ENCODE measurements at places on chromosomes 1 and 21.

DNA sequence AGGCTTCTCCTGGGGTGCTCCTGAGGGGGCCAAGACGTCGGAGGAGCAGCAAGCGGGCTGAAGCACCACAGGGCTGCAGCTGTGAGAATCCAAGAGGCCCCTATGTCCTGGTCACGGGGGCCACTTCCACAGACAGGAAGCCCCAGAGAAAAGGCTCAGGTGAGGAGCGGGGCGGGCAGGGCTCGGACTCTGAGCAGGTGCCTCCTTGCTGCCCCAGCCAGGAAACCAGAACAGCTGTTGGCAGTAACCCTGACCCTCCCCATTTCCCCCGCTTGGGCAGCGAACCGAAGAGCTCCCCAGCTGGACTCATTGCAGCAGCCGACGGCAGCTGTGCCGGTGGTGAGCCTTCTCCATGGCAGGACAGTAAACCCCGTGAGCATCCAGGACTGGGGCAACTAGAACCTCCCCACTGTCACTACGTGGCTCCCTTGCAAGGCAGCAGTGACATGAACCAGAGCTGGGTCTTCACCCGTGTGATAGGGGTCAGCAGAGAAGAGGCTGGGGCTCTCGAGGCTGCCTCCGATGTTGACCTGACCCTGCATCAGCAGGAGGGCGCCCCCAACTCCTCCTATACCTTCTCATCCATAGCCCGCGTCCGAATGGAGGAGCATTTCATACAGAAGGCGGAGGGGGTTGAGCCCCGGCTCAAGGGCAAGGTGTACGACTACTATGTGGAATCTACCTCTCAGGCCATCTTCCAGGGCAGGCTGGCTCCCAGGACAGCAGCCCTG, 625 bp downstream of the KLHDC7A start:
- DNase-seq, result no peak

DNA sequence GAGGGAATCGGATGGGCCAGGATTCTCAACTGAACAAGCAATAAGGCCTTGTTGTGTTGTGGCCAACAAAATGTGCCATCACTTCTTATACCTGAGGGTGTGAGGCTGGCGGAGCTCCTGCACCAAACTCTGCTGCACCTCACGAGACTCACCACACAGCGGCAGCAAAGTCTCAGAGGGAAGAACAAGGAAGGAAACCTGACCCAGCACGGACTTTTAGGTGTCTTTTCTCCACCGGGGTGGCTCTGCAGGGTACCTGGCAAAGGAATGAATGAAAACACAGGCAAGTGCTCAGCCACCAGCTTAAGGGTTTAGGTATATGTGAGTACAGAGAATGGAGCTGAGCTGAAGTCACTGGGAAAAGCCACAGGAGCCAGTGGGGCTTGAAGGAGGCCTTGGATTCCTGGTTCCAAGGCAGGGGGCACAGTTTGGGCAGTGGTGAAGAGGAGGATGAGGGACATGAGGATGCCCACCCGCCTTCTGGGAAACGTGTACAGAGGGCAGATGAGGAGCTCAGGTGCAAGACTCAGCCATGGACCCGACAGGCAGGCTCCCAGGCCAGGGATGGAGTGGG, 31.1 kb upstream of the HSD3B1 start:
- DNase-seq, result peak; percentile 69

DNA sequence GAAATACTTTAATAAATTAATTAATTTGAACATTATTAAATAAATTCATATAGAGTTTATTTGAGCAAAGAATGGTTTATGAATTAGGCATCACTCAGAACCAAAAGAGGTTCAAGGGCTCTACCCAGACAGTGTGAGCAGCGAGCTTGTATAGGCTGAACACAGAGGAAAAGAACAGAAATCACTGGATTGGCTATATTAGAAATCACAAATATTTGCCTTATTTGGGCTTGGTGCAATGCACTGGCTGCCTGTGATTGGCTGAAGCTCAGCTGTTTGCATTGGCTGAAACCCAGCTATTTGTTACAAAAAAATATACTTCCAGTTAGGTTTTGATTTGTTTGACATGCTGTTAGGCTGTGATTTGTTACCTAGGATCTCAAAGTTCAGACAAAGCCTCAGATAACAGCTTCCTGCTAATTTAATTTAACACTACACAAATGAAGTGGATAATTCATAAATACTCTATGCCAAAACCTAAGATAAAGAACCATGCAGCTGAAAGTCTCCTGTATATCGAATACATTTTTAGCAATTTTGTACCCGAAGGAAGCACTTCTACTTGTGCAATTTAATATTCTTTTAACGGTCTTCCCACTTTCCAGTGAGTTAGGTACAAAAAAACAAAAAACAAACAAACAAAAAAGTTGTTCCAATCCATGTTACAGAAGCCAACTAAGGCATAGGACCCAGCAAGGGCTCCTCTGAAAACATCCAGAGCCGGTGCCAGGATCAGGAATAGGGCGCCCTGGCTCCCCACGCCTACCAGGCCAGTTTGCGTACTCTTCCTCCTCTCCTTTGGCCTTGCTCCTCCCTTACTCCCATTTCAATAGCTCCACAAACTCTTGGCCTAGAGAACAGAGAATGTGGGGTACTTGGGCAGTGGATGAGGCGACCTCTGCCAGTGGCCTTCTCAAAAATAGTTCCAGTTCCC, 179.1 kb downstream of the DUSP10 start:
- no peak for DNase-seq

DNA sequence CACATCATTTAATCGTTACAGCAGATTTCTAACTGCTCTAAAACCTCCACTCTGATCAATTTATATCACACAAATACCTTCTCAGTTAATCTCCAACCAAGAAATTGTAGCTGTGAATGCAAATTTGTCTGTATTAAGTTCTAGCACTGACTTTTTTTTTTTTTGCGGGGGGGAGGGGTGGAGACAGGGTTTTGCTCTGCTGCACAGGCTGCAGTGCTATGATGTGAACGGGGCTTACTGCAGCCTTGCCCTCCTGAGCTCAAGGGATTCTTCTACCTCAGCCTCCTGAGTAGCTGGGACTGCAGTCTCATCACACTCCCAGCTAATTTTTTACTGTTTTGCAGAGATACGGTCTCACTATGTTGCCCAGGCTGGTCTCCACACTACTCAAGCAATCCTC, 163.6 kb downstream of the RERE start:
- DNase-seq, result no peak

- DNase-seq, result no peak
Measured at GRCh38 chr21:34599534-34600101, 15.3 kb downstream of the RCAN1 start.

DNA sequence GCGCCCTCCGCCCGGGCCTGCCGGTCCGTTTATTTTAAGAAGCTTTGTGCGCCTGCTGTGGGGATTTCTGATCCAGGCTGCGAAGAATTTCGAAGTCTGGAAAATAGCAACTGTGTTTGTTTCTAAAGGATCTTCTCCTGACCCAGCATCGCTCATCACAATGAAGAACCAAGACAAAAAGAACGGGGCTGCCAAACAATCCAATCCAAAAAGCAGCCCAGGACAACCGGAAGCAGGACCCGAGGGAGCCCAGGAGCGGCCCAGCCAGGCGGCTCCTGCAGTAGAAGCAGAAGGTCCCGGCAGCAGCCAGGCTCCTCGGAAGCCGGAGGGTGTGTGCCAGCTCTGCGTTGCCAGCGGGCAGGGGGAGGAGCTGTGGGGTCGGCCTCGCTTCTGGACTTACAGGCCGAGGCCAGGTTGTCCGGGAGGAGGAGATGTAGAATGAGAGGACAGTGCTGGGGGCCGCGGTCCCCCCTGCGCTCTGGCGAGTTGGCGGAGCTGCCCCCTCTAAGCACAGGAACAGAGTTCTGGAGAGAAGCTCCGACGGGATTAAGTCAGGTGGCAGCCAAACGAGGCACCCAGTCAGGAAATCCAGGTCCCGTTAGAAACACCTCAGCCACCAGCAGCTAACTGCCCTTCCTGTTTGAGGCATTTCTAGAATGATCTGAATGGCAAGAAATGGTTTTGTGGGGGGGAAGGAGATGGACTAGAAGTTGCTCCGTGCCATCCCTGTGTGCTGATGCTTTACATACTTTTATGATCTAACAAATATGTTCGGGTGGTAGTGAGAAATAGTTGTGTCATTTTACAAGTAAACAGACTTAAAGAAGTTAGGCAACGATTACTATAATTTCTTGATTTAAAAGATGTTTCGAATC, 948 bp downstream of the TXLNA start:
- peak; percentile 48 for DNase-seq

GRCh38 chr1:228448372-228448771, 31.7 kb upstream of the TRIM17 start:
- DNase-seq, result no peak

DNA sequence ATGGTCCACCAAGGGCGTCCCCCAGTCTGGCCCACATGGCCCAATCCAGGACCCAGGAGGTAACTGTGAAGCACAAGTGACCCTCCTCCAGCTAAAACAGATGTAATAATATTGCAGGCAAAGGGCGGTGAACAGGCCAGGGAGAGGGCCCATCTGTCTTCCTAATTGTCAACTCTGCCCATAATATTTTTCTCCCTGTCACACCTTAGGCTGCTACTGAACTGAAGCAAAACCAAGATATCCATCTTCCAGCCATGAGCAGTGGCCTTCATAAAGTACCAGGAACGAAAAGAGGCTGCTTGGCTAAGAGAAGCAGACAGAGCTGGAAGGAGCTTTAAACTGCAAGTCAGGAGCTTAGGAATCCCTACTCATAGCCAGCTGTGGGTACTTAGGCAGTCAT, 3.1 kb downstream of the KANK4 start:
- DNase-seq, result no peak

- DNase-seq, result no peak
Measured at GRCh38 chr1:116755681-116756080, 1.5 kb downstream of the CD2 start.

GRCh38 chr1:168328731-168329364, 48.2 kb downstream of the TBX19 start:
- no peak for DNase-seq

DNA sequence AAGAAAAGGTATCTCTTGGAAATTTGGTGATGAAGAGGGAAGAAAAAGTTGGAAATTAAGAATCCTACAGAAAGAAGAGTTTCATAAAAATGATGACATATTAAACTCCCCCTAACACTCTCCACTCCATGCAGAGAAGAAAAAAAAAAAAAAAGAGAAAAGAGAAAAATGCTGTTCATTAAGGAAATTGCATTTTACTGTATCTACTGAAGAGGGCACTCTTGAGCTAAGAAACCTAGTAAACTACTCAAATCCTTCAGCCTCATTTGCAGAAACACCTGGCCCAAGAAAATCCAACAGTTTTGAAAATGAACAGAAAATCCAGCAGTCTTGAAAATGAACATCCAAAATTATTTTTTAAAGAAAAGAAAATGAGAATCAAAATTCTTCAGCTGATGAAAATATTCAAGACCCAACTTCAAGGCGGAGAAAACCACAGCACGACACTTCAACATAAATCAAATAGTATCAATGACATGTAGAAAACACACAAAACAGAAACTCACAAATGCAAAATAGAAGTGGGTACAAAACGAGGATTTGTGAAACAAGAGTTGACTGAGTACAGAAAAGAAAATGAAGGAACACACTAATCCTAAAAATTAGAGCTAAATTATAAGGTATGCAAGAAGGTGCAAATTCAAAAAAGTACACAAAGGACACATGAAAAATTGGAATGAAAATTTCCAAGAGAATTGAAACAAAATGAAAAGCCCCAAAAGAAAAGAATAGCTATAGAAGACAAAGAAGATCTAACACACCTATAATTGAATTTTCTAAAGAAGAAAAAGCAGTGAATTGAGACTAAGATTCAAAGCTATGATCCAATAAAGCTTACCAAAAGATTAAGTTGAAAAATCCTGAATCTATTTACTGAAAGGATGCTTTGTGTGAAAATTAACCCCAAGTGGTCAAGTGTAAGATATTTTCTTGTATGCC, 73.2 kb upstream of the DNAJC6 start:
- no peak for DNase-seq

- no peak for DNase-seq
Measured at GRCh38 chr1:206588492-206588891, 23.8 kb downstream of the EIF2D start.

GRCh38 chr1:219085988-219086387, 87.7 kb upstream of the LYPLAL1 start:
- no peak for DNase-seq

- no peak for DNase-seq
Measured at GRCh38 chr1:6025269-6026094, 20.2 kb upstream of the KCNAB2 start.

DNA sequence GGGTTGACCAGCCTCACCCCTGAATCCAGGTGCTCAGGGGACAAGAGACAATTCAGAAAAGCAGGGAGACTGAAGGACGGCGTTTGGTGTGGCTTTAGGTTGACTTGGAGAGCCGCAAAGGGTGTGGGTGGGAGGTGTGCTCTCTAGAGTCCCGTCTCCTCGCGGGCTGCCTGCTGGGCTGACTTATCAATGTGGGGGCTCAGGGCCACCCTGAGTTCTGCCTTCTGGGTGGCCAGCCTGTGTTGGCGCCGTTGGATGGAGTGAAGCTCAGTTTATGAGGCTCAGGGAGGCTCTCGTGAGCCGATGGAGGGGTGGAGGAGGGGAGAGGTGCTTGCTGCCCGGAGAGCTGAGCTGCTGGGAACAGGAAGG, 13.0 kb downstream of the GPR137B start:
- DNase-seq, result no peak

DNA sequence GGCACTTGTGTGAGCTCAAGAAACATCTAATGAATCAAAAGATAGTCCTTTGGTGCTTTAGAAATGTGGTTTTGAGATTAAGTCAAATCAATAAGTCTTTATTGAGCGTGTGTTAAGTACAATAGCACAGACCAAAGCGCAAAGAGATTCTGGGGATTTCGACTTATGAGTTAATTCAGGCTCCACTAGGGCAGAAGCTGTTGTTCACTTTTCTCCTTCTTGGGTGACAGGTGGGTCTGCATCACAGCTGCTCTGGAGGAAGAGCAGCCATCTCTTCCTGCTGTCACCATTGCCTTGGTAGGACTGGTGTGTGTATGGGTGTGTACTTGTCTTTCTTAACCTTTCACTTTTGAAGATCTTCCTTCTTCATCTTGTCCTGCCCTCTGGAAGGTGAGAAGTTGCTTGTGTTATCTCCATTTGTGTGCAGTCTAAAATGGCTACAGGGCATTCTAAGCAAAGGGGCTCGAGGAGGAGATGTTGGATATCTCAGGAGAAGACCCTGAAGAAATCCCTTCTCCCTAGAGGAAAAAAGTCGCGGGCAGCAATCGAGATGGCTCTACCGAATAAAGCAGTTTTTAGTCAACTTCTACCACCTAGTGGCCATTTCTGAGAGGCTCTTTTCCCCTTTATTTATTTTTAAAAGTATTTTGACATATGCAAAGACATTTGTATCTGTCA, 22.9 kb upstream of the DISC1 start:
- DNase-seq, result peak; percentile 39

- no peak for DNase-seq
Measured at GRCh38 chr21:44279354-44280260, 6.1 kb upstream of the AIRE start.

- DNase-seq, result no peak
Measured at GRCh38 chr1:97929874-97930851, 9.3 kb upstream of the DPYD start.

DNA sequence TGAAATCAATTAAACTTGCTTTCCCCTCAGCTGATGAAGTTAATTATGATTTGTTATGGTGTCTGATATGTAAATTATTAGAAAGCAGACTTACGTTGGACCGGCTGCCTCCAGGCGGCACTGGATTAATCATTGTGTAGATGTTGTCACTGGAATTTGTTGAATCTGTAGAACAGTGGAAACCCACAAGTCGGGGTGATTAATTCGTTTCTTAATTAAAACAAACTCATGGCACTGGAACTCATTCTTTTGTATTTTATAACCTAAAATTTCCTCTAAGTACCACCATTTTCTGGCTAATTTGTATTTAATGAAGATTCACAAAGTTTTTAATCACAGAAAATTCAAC, 39.0 kb downstream of the MRPL37 start:
- DNase-seq, result no peak

Measured in endothelial cell (in vitro differentiated cells).